ENCODE measurements at places on chromosomes 5 and 9.

DNA sequence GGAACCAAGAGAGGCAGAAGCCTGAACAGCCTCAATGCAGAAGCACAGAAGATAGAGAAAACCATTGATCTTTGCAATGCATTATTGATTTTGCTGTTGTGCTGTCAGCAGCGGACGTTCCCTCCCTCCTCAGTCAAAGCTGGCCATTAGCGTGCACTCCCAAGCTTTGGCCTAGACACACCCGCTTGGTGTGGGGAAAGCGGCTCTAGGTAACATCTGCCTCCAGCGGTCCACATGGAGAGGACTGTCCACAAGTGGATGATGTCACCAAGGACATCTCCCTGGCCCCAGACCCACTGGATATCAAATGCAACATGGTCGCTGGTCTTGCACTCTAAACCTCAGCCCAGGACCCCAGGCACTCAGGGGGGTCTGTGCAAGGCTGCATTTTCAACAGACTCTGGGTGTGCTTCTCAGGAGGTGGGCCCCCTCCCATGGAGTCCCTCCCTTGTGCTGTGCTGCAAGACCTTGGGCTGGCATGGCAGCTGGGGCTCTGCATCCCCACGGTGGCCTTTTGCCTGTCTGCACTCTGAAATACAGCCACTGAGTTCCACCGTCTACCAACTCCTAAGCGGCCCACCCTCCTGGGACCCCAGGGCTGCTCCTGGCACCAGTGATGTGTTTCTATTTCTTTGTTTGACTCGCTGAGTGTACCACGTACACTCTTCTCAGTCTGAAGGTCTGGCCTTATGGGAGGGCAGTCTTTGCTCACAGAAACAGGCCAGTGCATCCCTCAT, 1.9 kb downstream of the SEMA4D start:
- DNase-seq: no peak

DNA sequence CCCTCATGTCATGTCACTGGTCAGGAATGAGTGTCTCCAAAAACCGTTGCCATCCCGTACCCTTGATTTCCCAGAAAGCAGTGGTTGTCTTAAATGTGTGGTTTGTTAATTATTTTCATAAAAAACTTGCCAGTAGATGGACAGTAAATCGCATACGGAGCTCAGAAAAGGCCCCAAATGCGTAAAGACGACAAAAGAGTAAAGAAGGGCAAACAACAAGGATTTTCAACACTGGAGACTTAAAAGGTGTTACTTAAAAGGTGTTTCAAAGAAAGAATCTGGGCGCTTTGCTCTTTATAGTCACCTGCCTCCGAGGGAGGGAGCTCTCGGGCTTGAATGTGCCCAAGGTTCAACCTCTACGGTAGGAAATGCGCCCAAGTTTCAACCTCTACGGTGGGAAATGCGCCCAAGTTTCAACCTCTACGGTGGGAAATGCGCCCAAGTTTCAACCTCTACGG, 734 bp downstream of the KIF27 start:
- DNase-seq: peak; percentile 66

DNA sequence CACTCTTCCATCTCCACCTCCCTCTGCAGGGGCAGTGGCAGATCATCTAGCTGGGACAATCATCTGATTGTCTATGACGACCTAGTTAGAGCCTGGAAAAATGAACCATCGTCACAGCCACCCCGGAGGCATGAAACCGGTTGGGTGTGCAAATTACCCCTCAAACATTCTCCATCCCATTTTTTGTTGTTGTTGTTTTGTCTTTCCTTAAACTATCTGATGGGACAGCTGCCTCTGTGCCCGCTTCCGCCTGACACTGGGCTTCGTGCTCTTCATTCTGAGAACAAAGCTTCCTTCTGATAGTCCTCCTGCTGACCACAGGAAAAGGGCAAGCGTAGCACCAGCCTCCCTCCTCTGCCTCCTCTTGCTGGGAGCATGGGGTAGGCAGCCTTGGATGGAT, 7.0 kb upstream of the NDST1 start:
- no peak for DNase-seq

GRCh38 chr9:2132484-2133082, 117.4 kb downstream of the SMARCA2 start:
- no peak for DNase-seq

GRCh38 chr5:173903396-173904140, 15.4 kb downstream of the CPEB4 start:
- no peak for DNase-seq

DNA sequence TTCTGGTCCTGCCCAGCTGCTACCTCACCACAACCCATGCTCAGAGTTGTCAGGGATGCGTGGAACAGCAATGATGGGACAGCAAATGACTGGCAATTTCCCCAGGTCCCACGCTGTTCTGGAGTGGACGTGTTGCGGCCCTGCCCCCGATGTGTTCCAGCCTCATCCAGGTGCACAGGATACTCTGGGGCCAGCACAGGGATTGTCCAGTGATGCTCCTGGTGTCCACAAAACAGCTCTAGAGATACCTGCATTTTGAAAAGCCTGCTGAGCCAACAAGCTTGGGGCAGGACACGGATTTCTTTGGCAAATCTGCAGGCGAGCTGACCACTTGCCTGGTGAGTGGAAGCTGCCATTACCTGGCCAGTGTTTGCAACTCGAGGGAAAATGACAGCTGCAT, 88.7 kb downstream of the ANKRD33B start:
- no peak for DNase-seq

DNA sequence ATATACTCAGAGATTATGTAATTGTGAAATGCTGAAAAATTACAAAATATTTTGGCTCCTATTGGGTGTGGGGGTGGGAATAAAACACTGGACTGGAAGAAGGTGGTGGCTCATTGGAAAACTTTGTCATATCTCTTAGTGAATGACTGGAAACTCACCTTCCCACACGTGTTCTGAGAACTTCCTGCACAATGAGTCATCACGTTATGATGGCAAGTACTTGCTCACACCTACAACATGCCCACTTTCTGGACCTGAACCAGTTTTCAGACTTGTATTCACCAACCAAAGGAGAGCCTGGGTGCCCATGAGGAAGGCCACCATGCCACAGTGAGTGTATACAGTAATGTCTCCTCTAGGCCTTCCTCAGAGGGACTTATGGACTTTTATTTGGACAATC, 294.8 kb downstream of the ASTN2 start:
- no peak for DNase-seq

- peak; percentile 80 for DNase-seq
Measured at GRCh38 chr9:17578911-17579793, at the start of gene SH3GL2. Gene SH3GL2 (plus strand): TSS chr9:17579066.

GRCh38 chr5:150131978-150132694, 23.5 kb downstream of the PDGFRB start:
- no peak for DNase-seq

- DNase-seq: no peak
Measured at GRCh38 chr5:75052192-75053053, at the start of gene GCNT4. Gene GCNT4 (minus strand): TSS chr5:75052558. CDS start chr5:75030037, 22,521 bp downstream.

GRCh38 chr5:1068204-1068894, 43.5 kb downstream of the SLC12A7 start:
- DNase-seq: no peak

DNA sequence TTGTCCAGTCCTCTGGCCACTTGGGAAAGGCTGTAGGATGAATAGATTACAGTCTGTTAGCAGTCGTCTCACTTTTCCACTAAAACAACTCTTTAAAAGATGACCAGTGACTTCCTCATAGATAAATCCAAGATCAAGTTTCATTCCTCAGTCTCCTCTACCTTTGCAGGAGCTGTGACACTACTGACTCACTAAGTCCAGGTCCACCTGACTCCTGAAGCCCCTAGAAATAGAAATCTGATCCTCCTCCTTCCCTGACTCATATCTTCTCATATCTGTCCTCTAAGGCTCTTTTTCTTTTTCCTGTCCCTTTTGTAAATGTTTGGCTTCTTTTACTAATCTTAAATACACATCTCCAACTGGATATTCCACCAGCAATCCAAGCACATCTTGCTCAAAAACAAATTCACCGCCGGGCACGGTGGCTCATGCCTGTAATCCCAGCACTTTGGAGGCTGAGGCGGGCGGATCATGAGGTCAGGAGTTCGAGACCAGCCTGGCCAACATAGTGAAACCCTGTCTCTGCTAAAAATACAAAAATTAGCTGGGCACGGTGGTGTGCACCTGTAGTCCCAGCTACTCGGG, 2.6 kb downstream of the CCDC125 start:
- no peak for DNase-seq

- DNase-seq: no peak
Measured at GRCh38 chr5:171989946-171990712, 16.3 kb downstream of the FBXW11 start.

DNA sequence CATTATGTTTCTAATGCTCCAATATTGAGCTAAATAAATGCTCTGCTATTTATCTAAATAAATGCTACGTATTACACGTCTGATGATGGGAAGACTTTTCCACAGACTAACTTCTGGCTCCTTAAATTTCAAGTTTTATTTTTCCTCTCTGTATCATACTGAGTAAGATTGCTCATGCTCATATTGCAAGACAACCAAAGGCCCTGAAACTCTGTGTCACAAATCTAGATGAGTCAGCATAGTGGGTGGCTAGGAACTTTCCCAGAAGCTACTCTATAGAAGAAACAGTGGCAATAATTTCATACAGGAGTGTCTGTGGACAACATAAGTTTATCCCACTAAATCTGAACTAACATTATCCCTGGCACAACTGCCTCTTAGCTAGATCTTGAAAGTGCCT, 53.0 kb upstream of the RFX3 start:
- no peak for DNase-seq

DNA sequence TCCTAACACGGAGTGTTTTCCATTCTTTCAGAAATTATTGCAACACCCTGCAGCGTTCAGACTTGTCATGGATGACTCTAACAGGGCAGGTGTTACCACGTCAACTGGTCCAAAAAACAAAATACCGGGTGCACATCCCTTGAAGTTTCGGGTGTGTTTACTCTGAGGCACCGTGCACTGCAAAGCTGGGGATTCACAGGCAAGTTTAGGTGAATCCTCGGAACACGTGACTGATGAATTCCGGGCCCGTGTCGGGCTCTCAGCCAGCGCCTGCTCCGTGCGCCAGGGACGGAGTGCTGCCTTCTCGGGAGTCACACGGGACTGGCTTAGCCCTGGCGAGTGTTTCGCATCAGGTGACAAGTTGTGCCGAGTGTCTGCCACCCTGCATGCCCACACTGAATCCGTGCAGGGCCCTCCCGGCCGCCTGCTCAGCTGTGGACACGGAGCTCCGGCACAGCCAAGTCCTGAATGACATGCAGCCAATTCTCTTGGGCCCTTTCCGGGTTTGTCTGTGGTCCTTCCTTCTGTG, 66.0 kb upstream of the IRX4 start:
- DNase-seq: no peak

DNA sequence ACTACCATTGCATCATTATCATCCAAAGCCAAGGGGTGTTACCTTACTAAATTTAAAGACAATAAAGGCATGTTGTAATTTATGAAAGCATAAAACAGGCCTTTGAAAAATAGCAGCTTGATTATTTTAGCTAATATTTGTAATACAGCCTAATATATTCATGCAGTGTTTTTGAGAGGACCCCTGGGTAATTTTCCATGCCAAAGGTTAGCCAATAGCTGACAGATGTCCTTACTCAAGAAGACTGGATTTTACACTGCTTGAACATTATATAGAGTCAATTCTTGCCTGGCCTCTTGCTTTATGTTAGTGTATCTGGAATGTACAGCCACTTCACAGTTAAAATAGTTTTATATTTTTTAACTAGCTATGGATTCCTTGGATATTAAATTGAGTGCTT, 337.8 kb upstream of the PAPPA start:
- no peak for DNase-seq

- DNase-seq: no peak
Measured at GRCh38 chr5:95731571-95732554, 727 bp downstream of the RHOBTB3 start.

DNA sequence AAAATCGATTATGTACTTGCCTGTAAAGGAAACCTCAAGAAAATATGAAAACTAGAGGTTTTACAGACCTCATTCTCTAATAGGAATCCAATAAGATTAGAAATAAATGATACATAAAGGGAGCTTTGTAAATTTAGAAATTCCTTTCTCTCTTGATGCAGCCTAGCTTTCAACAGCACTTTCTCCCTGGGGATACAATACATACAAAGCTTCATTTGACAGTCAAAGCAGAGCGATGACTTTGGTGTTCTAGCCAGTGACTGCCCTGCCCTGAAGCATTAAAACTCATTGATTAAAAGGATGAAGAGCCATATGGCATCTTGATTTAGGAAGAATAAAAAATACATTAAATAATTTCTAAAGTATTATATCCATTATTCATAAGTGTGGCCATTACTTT, 46.3 kb upstream of the GLIS3 start:
- DNase-seq: no peak

- DNase-seq: no peak
Measured at GRCh38 chr5:167730121-167730520, 561.3 kb upstream of the WWC1 start.

- no peak for DNase-seq
Measured at GRCh38 chr5:146962801-146963355, 84.3 kb upstream of the PPP2R2B start.

- DNase-seq: no peak
Measured at GRCh38 chr9:93020771-93021670, 37.5 kb upstream of the SUSD3 start.

DNA sequence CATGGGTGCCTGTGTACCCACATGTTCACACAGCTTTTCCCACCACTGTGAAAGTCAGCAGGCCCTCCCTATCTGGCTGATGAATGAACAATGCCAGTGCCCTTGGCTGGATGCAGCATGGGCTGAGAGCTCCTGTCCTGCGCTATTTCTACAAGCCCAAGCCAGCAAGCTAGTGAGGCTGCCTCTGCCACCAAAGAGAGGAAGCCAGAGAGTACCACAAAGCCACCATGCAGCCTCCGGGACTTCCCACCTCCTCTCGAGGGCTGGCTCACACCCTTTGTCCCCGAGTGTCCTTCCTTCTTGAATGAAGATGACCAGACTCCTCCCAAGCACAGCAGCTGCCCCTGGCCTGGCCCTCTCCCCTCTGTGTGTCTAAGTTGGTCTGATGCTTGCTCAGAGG, 76.5 kb downstream of the SH3PXD2B start:
- DNase-seq: no peak

GRCh38 chr5:122967625-122968024, 68.9 kb downstream of the PPIC start:
- no peak for DNase-seq

GRCh38 chr5:133457439-133458355, 154.6 kb downstream of the FSTL4 start:
- DNase-seq: no peak

GRCh38 chr9:70563431-70564204, 149.2 kb upstream of the KLF9 start:
- no peak for DNase-seq

DNA sequence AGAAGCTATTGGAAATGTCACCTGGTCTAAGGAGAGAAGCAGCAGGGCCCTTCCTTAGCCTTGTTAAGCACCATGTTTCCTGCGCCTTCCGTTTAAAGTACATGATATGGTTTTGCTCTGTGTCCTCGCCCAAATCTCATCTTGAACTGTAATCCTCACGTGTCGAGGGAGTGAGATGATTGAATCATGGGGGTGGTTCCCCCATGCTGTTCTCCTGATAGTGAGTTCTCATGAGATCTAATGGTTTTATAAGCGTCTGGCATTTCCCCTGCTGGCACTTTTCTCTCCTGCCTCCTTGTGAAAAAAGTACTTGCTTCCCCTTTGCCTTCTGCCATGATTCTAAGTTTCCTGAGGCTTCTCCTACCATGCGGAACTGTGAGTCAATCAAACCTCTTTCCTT, 49.7 kb downstream of the PRDM6 start:
- DNase-seq: no peak

Measured in NCI-H1092 (cell line).